Karpas-422 (cell line): ENCODE measurements at places on chromosomes 6 and 20. TPM values are rescaled to one million over a fixed set of nuclear protein-coding genes. Genes with fewer than 3 reads are reported as not detected.

- H3K27ac ChIP-seq = no peak overlapping the region
- no peaks in the 10 kb centered on the region for H3K27me3 ChIP-seq
- no peak overlapping the region for H3K4me3 ChIP-seq
- peaks cover 9% of the 10 kb centered on the region; the same call in 1 of the 2 replicates for H3K36me3 ChIP-seq
- DNase-seq = no peak
Observed at GRCh38 chr6:111661541-111662061, 55.9 kb upstream of the TRAF3IP2 start.

- no peaks in the 10 kb centered on the region for H3K27me3 ChIP-seq
- no peaks in the 10 kb centered on the region for H3K36me3 ChIP-seq
- DNase-seq = no peak
- H3K27ac ChIP-seq = no peak overlapping the region
- H3K4me1 ChIP-seq = no peaks in the 10 kb centered on the region
Observed at GRCh38 chr6:105489216-105489530, 86.3 kb upstream of the PREP start.

GRCh38 chr20:57402206-57403125, 11.3 kb downstream of the RBM38 start:
- DNase-seq = no peak
- no peaks in the 10 kb centered on the region for H3K27me3 ChIP-seq
- peaks cover 63% of the 10 kb centered on the region for H3K36me3 ChIP-seq

DNA sequence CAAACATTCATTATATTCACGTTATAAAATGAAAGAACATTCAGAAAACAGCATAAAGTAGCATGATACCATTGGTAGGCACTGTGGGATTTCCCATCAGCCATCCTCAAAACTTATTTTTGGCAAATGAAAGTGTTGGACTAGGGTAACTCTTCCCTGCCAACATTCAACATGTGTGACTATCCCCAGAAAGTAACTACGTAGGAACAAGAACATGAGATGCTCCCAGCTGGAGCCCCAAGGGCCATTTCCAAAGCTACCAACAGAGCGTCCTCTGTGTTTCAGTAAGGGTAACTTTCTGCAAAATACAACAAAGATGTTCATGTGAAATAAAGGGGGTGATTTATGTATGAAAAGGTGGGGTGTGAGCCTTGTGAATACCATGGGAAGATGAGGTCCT, 28.4 kb upstream of the PTPN1 start:
- peaks cover 15% of the 10 kb centered on the region for H3K4me1 ChIP-seq
- H3K27ac ChIP-seq = no peak overlapping the region
- H3K36me3 ChIP-seq = no peaks in the 10 kb centered on the region
- no peaks in the 10 kb centered on the region for H3K27me3 ChIP-seq
- H3K4me3 ChIP-seq = no peak overlapping the region

- no peak overlapping the region for H3K4me3 ChIP-seq
- H3K27me3 ChIP-seq = no peaks in the 10 kb centered on the region
- DNase-seq = no peak
- H3K36me3 ChIP-seq = peaks cover 32% of the 10 kb centered on the region
Observed at GRCh38 chr20:1377341-1377871, 15.4 kb downstream of the FKBP1A start.

GRCh38 chr6:14748679-14749078, 497.2 kb upstream of the JARID2 start:
- no peak overlapping the region for H3K4me3 ChIP-seq
- no peaks in the 10 kb centered on the region for H3K4me1 ChIP-seq
- no peak for DNase-seq
- H3K36me3 ChIP-seq = no peaks in the 10 kb centered on the region

GRCh38 chr6:55819811-55820210, 55.6 kb downstream of the BMP5 start:
- no peak overlapping the region for H3K27ac ChIP-seq
- no peaks in the 10 kb centered on the region for H3K27me3 ChIP-seq
- no peaks in the 10 kb centered on the region for H3K36me3 ChIP-seq
- no peak overlapping the region for H3K4me3 ChIP-seq

GRCh38 chr6:108822401-108822800, 25.8 kb upstream of the ARMC2 start:
- no peaks in the 10 kb centered on the region for H3K27me3 ChIP-seq
- H3K4me3 ChIP-seq = no peak overlapping the region
- H3K27ac ChIP-seq = no peak overlapping the region

GRCh38 chr20:22836211-22836610, 198.9 kb upstream of the SSTR4 start:
- no peaks in the 10 kb centered on the region for H3K27me3 ChIP-seq
- H3K27ac ChIP-seq = no peak overlapping the region
- H3K4me3 ChIP-seq = no peak overlapping the region
- H3K36me3 ChIP-seq = no peaks in the 10 kb centered on the region

DNA sequence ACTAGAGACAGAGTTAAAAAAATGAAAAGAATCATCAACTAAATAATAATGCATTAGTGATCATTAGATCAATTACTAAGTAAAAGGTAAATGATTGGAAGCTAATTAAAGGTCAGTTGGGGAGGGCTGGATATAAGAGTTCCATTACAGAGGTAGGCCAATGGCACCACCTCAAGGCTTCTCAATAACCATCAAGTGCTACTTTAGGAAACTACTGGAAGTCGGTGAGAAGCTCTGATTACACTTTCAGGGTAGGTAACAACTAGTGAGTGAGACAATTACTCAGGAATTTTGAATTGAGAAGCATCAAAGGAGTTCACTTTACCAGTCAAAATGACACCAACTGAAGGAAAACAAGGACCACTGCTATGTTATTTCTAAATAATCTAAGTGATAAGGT, 90.2 kb upstream of the HDAC2 start:
- no peaks in the 10 kb centered on the region for H3K27me3 ChIP-seq
- H3K4me1 ChIP-seq = no peaks in the 10 kb centered on the region
- no peak for DNase-seq
- H3K4me3 ChIP-seq = no peak overlapping the region
- no peaks in the 10 kb centered on the region for H3K36me3 ChIP-seq
- no peak overlapping the region for H3K27ac ChIP-seq

GRCh38 chr20:52075400-52075799, 116.2 kb downstream of the ZFP64 start:
- DNase-seq = no peak
- no peak overlapping the region for H3K27ac ChIP-seq
- no peaks in the 10 kb centered on the region for H3K4me1 ChIP-seq
- H3K4me3 ChIP-seq = no peak overlapping the region
- no peaks in the 10 kb centered on the region for H3K36me3 ChIP-seq

TP53TG5 gene
- total RNA-seq = not detected in 2 replicates

SLC24A3 gene
- not detected in 2 replicates for total RNA-seq

CLPSL1 gene
- total RNA-seq = not detected in 2 replicates

DEFB118 gene
- not detected in 2 replicates for total RNA-seq
